ENCODE measurements at places on chromosomes 4 and X. TPM values are rescaled to one million over a fixed set of nuclear protein-coding genes. Genes with fewer than 3 reads are reported as not detected.

DNA sequence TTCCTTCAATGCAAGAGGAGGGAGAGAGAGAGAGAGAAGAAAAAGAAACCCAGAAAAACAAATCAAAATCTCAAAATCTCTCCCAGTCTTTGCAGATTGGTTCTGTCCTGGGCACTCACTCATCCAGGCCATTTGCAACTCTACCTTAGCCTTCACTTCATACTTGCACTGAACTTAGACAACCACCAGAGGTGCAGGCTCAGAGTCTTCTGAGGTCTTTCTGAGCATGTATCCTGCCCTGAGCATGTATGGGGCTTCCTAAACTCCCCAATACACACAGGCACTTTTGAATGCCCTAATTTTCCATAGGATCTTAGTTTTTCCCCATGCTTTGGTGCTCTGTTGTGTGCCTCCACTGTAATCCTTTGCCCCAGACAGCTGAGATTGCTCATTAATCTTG, 2.9 kb downstream of the CFI start:
- no peak overlapping the region for H3K4me3 ChIP-seq
- no peak for DNase-seq
- no peak overlapping the region for H3K27ac ChIP-seq
- no peaks in the 10 kb centered on the region for H3K36me3 ChIP-seq
- 0 out of 2 replicates have a peak, but pooled peaks cover 4% of the 10 kb centered on the region for H3K4me1 ChIP-seq

DNA sequence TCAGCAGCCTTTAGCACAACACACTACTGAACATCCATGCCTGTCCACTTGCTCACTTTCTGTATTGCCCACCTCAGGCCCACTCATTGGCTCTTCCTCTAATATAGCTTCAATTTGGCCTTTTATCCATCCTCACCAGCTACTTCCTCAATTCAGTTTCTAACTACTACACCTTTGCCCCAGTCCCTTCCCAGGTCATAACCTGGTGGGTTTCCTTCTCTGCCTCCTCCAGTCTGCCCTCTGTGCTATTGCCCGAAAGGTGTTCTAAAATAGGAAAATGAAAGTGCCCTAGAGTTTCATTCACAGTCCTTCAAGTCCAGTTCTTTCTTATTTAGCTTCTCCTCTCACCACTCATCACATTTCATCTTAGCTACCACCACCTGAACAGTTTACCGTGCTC, 23.1 kb downstream of the MOSPD2 start:
- H3K27me3 ChIP-seq = no peaks in the 10 kb centered on the region
- H3K4me1 ChIP-seq = peaks cover 35% of the 10 kb centered on the region
- peaks cover 22% of the 10 kb centered on the region for H3K36me3 ChIP-seq
- peak overlapping the region; percentile 34 for H3K27ac ChIP-seq
- H3K4me3 ChIP-seq = no peak overlapping the region
- DNase-seq = no peak

DNA sequence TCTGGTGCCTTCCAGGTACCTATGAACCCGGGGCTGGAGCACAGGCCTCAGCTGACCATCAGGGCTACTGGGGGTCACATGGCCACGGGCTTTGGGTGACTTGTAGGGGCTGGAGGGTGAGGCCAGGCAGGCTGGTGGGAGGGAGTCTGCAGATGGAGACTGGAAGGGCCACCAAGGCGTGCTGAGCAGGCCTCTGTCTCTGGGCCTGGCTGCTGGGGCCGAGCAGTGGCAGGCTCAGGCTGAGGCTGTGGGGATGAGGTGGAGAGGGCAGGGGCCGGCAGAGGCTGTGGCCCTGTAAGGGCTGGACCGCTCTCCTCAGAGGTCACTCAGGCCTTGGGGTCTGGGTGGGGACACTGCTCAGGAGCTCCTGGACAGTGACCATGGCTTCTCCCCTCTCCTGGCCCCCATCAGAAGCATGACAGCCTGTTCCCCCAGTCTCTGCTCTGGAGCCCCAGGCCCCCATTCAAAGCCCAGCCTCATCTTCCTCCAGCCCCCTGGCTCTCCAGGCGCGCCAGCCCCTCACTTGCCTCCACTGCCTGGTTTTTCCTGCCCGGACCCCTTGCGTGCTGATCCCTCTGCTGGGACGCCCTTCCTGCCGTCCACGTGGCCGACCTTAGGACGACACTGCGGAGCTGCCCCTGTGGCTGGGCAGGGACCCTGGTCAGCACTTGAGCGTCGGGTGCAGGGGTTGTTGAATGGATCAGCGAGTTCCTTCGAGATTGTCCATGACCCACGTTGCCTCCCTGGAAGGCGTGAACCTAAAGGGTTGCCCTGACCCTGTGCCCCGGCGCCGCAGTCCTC, 11.1 kb upstream of the NAT8L start:
- H3K36me3 ChIP-seq = no peaks in the 10 kb centered on the region
- H3K4me3 ChIP-seq = no peak overlapping the region
- no peak for DNase-seq

GRCh38 chrX:20545538-20545937, 278.8 kb upstream of the RPS6KA3 start:
- H3K4me1 ChIP-seq = no peaks in the 10 kb centered on the region
- H3K27ac ChIP-seq = no peak overlapping the region
- H3K36me3 ChIP-seq = peaks cover 5% of the 10 kb centered on the region
- DNase-seq = no peak
- H3K4me3 ChIP-seq = no peak overlapping the region
- no peaks in the 10 kb centered on the region for H3K27me3 ChIP-seq

- peaks cover 64% of the 10 kb centered on the region for H3K4me1 ChIP-seq
- DNase-seq = no peak
Observed at GRCh38 chr4:156560701-156561100, 410.9 kb downstream of the PDGFC start.

The S100P gene
- not detected for total RNA-seq

The ETNPPL gene
- not detected for total RNA-seq
